ENCODE measurements at places on chromosomes 13 and 19.

- DNase-seq = no peak
These were observed 496.8 kb downstream of the TDRD3 start for GRCh38 chr13:60893801-60894200.

- DNase-seq = no peak
These were observed 77.9 kb upstream of the XPO4 start for GRCh38 chr13:20980430-20980829.

DNA sequence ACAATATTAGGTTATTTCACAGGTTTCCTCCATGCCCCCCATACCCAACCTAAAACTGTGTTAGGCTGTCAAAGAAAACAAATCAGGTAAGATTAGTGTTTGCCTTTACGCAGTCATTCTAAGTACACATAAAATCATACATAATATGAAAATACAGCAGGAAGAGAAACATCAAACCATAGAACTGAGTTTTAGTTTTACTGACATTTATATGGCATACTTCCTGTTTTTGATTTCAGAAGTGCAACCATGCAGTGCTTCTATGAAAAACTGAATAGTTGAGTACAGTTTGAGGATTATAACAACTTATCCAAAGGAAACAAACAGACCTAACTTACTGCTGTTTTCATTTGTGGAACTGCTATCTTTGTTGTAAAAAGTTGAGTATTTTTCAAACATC, 91.3 kb downstream of the KCNRG start:
- no peak for DNase-seq

GRCh38 chr19:2549701-2550191, 73.8 kb downstream of the GADD45B start:
- no peak for DNase-seq

GRCh38 chr13:106233134-106233735, 302.2 kb downstream of the EFNB2 start:
- no peak for DNase-seq

DNA sequence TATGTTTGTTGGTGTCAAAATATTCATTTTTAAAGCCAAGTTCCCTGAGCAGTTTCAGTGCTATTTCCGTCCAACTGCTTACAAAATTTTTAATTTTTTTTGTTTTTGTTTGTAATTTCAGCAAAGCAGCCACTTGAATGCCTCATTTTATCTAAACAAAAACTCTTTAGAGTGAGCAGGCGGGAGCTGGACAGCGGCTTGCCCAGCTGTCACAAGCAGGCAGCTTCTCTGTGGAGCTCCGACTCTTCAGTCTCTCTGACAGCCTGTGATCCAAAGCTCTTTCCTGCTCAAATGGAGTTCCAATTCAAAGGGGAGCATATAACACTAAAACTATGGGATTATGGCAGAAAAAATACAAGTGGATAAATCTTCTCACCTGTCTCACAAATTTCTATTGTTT, 618.3 kb upstream of the PCDH20 start:
- DNase-seq = no peak

- DNase-seq = no peak
These were observed 12.0 kb downstream of the PIAS4 start for GRCh38 chr19:4019578-4019977.

GRCh38 chr13:113350065-113350937, 13.6 kb downstream of the GRTP1 start:
- DNase-seq = no peak

- no peak for DNase-seq
These were observed 278.7 kb downstream of the KLF5 start for GRCh38 chr13:73337532-73337931.

GRCh38 chr13:94859278-94859691, 146.9 kb upstream of the SOX21 start:
- no peak for DNase-seq

DNA sequence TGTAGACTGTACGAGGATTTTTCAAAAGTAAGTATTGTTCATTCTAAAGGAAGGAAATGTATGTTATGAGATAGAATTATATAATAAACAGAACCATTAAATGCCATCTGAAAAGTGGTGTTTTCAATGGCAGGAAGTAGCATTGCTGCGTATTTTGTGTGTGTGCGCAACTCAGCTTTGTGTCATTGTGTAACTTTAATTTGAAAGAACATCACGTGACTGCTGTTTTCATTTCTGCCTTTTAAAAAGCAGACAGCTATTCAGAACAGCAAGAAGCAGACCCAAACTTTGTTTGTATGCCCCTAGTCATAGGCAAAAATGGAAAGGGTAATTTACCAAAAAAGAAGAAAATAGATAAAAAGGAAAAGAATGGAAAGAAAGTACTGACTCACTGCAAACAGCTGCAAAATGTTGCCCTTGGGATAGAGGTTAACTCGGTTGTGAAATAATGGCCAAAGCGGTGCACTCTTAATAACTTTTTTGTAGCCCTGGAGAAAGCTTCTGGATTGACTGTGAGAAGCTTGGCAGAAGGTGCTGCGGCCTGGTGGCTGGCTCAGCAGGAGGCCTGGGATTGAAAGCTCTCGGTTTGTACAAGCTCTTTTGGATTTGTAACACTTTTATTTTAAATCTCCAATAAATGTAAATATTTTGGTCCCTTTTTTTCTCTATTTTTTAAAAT, 97.3 kb downstream of the GGACT start:
- no peak for DNase-seq

- no peak for DNase-seq
These were observed 64.5 kb downstream of the CEBPG start for GRCh38 chr19:33437821-33438671.

GRCh38 chr19:49004964-49005614, 11.4 kb downstream of the RUVBL2 start:
- no peak for DNase-seq

GRCh38 chr19:1468821-1469254, 10.2 kb downstream of the C19orf25 start:
- no peak for DNase-seq

DNA sequence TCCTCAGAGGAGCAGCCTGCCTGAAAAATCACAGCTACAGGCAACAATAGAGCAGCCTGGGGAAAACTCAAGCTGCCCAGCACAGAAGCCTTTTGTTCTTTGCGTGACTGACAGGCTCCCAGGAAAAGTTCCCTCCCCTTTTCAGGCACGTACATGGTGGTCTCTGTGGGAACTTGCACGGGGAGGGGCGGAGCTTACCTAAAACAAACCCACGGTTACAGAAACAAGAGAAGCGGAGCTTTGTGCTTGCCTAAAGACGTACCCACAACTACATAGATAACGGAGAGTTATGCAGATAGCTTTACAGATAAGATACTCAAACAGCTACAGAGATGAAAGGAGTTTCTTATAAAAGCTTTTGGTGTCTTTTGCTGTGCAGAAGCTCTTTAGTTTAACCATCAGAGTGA, 11.4 kb downstream of the ETFB start:
- no peak for DNase-seq

DNA sequence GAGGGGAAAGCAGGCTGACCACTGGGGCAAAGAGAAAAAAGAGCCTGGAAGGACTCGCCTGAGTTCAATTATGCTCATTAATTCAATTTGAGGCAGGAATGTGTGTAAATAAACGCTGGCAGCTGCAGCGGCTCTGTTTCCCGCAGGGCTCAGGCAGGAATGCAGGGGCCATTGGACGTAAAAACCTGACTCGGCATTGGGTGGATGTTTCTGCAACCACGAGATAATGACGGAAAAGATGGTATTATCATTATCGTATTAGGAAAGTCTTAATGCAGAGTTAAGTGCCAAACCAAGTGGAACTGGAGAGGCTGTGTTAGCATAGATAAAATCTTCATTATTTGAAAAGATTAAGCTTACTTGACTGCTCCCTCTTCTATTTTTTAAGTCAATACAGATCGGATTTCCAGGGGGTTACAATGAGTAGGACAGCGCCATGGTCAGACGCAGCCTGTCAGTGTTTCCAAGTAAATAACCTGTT, 169.8 kb downstream of the SHISA2 start:
- DNase-seq = no peak

DNA sequence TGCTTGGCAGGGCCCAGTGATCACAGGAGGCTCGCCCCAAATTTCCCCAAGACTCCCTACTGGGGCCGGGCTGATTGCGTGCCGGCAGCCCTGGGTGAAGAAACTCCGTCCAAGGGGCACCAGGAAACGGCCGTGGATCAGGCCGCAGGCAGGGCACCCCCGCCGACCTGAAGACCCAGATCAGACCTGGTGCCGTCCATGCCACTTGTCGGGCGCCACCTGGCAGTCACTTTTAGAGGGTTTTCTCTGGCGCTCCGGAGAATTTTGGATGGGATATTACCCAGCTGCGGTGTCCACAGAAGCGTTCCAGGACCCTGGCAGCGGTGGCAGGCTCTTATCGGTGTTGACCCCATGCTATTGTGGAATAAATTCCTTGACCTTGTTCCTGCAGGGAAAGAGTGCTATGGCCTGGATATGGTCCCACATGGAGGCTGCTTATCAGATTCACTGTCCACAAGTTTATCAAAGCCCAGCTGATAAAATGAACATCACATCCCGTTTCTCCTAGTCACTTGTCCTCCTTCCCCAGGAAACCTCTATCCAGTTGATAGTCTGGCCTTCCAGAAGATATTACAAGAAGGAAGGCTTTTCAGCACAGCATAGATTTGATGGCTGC, 38.2 kb downstream of the IGFL2 start:
- no peak for DNase-seq

GRCh38 chr19:44549507-44549906, 20.0 kb upstream of the CEACAM20 start:
- DNase-seq = no peak

GRCh38 chr19:1227304-1228054, 10.3 kb downstream of the CBARP start:
- DNase-seq = no peak

GRCh38 chr19:31613683-31614219, 264.5 kb upstream of the TSHZ3 start:
- DNase-seq = no peak

DNA sequence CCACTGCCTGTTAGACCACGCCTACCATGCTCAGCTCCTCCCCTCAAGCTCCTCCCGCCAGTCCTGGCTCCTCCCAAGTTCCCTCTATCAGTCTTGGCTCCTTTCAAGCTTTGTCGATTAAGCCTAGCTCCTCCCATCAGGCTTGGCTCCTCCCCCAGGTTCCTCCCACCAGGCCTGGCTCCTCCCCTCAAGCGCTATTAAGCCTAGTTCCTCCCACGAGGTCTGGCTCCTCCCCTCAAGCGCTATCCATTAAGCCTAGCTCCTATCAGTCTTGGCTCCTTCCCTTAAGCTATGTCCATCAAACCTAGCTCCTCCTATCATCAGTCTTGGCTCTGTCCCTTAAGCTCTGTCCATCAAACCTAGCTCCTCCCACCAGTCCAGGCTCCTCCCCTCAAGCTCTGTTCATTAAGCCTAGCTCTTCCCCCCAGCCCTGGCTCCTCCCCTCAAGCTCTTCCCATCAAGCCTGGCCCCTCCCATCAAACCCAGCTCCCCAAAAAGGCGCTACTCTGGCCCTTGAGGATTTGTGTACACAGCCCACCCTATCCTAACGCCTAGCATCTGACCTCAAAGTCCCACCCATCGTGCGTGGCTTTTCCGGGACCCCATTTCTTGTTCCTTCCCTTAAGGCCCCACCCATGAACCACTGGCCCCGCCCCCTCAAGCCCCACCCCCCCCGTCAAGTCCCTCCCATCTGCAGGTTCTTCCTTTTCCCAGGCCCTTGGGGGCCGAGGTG, 10.0 kb downstream of the CAMSAP3 start:
- DNase-seq = no peak

GRCh38 chr13:36837354-36838092, 18.5 kb downstream of the RFXAP start:
- DNase-seq = no peak

- no peak for DNase-seq
These were observed 774 bp downstream of the SLC25A15 start for GRCh38 chr13:40790154-40790616.

DNA sequence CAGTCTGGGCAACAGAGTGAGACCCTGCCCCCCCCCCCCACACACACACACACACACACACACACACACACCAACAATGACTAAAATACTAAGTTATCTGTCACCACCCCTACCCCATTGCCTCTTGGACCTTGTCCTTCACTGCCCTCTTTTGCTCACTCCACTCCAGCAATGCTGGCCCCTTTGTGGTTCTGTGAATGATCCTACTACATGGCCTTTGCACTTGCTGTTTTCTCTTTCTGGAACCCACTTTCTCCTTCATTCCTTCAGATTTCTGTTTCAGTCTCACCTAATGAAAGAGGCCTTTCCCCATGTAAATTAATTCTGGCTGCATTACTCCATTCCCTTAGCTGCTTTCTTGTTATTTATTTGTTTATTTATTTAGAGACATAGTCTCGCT, 2.5 kb upstream of the SAMD4B start:
- DNase-seq = no peak

GRCh38 chr13:23928985-23929384, 31.7 kb upstream of the C1QTNF9B start:
- no peak for DNase-seq

GRCh38 chr13:105997581-105998550, 537.6 kb downstream of the EFNB2 start:
- DNase-seq = no peak

All from stimulated activated CD8-positive, alpha-beta memory T cell treated with anti-CD3 and anti-CD28 coated beads, Interleukin-7, amount 100 ng/mL, for 1 hour (primary cell).